Stimulated activated CD4-positive, alpha-beta T cell treated with anti-CD3 and anti-CD28 coated beads, Interleukin-12 subunit alpha, Interleukin-12 subunit beta, amount 100 ng/mL, for 24 hours (primary cell): ENCODE measurements at places on chromosomes 11 and 22.
A peak's percentile ranks its signal among the peaks of the same experiment; 100 is the strongest.

- DNase-seq: no peak
Measured at GRCh38 chr11:72673284-72673942, 809 bp downstream of the PDE2A start.

DNA sequence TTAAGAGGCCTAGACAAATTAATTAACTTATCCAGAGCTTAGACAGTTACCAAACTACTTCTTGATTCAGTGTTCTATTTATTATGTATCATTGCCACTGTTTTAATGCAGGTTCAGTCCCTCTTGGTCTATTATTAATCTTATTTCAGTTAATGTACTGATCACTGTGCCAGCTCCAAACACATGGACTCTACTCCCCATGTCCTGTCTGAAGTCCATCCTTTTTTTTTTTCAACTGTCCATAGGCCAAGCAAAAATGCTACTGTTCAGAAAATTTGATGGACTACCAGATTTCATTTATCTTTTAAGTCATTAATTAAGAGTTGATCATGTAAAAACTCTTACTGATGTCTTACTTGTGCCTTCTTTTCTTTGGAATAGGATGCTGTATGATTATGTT, 11.9 kb downstream of the POLD3 start:
- DNase-seq: no peak

GRCh38 chr11:119029340-119030028, 1.2 kb downstream of the SLC37A4 start:
- DNase-seq: peak; percentile 12

DNA sequence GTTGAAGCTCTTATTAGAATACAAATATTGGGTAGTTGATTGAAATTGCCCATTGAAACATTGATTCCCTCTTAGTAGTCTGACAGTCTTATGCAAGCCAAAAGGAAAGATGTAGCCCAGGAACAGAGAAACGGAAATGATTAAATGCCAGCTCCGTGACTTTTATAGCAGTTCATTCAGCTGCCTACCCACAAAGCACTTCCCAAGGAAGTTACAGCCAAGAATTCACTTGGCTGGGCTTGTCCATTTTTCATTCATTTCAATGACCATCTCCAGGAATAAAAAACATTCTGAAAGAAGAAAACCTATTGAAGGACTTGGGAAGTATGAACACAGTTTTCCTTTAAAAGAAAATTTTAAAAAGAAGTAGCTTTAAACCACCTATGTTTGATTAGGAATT, 62.0 kb downstream of the NCAM1 start:
- DNase-seq: no peak

- no peak for DNase-seq
Measured at GRCh38 chr11:113991170-113991569, 16.3 kb downstream of the HTR3A start.

DNA sequence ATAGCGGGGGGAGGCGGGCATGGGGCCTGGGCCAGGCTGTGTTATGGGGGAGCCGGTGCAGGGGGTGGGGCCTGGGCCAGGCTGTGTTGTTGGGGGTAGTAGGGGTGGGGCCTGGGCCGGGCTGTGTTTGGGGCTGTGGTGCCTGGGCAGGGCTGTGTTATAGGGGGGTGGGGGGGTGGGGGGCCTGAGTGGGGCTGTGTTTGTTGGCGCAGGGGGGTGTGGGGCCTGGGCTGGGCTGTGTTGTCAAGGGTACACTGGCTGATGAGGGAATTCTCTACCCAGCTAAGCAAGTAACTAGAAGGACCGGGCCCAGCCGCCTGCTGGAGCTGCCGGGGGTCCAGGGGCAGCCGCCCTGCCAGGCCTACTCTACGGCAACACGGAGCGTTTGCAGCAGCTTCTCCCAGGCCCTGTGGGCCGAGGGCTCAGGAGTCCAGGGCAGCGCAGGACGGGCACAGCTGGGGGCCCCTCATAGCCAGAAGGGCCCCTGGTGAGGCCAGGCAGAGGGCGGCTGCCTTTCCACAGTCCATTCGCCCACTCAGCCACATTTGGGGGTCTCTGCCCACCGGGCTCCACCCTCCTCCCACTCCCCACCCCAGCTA, 10.1 kb upstream of the PIM3 start:
- DNase-seq: no peak

- DNase-seq: no peak
Measured at GRCh38 chr11:35116762-35117640, 22.0 kb upstream of the CD44 start.

GRCh38 chr11:65434667-65435410, 12.2 kb downstream of the NEAT1 start:
- DNase-seq: no peak

DNA sequence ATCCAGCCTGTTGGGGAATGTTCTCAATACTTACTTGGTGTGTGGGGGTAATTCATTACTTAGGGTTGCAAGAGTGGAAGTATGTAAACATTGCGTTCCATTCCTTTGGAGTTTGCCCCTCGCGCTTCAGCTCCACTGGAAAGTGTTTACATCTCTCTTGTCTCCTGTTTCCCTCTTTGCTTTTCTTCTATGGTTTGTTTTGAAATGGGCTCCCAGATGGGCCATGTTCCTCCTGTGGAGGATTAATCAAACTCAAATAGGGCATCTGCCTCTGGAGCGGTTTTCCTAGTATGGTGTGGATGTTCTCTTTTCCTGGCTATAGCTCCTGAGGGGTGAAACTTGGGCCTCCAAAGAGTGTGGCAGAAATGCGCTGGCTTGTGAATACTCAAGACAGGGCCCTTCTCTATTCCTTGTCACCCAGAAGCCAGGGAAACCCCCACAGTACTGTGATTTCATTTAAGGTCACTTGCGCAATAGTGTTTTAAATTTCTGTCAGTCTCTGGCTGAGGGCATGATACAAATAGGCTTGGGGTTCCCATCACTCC, 51.9 kb downstream of the CD44 start:
- no peak for DNase-seq

- no peak for DNase-seq
Measured at GRCh38 chr11:2299773-2300172, 1.9 kb downstream of the C11orf21 start.

DNA sequence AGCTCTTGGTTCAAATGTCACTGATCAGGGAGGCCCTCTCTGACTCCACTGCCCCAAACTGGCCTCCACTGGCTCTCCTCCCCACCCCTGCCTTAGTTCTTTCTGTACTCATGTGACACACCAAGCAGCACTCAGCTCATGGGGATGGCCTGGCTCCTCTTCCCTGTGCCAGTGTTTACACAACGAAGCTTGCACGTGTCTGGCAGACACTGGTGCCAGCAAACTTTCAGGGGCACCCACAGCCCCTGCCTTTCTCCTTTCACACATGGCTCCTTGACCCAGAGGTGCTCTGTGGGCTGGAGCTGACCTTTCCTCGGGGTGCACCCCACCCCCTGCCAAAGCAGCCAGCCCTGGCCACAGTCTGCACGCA, 37.6 kb upstream of the PARVG start:
- no peak for DNase-seq

DNA sequence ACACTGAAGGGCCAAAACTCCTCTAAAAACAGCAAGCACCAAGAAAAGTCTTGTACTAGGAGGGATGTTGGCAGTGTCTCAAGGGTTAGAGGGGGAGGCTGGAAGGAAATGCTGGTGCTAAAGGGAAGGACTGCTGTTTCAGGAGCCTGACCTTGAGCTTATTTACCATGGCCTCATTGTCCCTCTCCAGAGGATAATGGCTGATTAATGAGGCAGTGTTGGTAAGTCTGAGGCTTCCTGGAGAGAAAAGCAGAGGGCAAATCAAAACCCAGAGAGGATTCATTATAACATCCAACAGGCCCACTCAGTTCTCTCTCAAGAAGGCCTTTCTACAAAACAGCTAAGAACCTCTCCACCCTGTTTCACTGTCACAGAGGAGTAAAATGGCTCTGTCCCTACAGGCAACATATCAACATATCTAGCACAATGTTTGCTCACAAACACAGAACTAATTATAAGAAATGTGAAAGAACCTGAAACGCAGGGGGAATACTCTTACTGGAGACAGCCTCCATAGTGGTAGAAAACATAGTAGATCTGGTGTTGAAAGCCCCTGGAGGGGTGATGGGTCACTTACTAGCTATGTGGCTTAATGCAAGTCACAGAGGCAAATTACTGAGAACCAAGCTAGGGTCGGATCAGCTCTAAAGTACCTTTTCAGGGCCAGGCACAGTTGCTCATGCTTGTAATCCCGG, 31.4 kb downstream of the NUMA1 start:
- DNase-seq: no peak

DNA sequence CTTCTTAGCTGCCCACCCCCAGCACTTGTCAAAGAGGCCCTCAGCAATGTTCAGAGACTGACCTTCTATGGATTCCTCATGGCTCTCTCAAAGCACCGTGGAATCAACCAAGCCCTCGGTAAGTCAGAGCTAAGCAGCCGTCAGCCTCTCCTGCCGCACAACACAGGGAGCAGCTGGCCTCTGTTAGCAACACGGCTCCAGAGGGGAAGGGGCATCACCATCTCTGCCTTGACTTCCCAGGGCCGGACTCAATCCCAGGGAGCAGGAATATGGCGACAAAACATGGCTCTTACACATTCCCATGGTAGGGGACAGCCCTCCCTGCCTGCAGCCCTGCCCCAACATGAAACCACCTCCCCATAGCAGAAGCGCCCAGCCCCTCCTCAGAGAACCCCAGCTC, 18.9 kb downstream of the ARFGAP2 start:
- DNase-seq: no peak

GRCh38 chr11:71442880-71443279, 5.3 kb downstream of the DHCR7 start:
- no peak for DNase-seq
